ENCODE measurements at places on chromosomes 11 and 22. TPM values are rescaled to one million over a fixed set of nuclear protein-coding genes. Genes with fewer than 3 reads are reported as not detected.

- DNase-seq, result no peak
Measured at GRCh38 chr11:117510646-117511045, 183.0 kb downstream of the CEP164 start.

- no peak for DNase-seq
Measured at GRCh38 chr11:119081682-119082260, 2.9 kb upstream of the HMBS start.

- peak; percentile 56 for DNase-seq
Measured at GRCh38 chr22:20156611-20157429, 6.0 kb upstream of the CCDC188 start.

DNA sequence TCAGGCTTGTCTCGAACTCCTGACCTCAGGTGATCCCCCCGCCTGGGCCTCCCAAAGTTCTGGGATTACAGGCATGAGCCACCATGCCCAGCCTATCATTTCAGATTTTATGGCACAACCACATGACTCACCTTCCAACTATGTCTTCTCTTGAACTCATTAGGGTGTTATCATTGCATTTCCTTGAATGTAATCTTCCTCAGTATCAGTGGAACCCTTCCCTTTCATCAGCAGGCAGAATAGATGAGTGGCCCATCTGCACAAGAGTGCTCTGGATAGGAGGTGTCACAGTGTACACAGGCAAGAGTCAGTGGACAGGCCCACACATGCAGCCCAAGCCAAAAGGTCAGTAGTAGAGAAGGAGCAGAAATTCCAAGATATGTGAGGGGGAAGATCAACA lies 29.1 kb upstream of the AQP11 start:
- DNase-seq, result peak; percentile 74

DNA sequence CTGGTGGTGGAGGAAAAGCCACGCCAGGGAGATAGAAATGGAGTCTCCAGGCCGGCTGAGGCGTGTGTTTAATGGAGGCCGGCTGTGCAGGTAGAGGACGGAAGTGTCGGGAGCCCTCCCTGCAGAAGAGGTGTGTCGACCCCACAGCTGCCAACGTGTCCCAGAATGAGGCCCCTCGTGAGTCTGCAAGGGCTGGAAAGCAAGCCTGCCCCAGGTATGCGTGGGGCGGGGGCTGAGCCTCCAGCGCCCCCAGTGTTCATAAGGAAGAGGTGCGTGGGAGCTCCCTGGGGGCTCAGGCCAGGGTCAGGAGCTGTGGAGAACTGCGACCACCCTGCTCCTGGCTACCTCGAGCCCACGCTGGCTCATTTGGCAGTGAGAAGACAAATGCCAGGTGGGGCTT lies 38.0 kb upstream of the JAM3 start:
- no peak for DNase-seq

GRCh38 chr11:28457481-28458065 lies 349.4 kb downstream of the METTL15 start:
- no peak for DNase-seq

DNA sequence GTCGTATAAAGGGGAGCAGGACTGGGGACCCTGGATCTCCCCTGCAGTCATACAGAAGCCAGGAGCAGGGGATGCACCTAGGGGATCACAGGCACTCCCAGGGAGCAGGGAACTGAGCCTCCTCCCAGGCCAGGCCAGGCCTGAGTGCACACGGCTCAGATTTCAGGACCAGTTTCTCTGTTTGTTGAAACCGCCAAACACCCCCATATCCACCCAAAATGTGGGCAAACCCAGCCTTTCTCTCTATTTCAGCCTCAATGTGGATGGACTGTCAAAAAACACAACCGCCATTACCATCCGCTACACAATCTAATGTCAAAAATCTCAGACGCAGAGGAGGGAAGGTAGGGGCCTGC lies 17.5 kb downstream of the MN1 start:
- DNase-seq, result no peak

DNA sequence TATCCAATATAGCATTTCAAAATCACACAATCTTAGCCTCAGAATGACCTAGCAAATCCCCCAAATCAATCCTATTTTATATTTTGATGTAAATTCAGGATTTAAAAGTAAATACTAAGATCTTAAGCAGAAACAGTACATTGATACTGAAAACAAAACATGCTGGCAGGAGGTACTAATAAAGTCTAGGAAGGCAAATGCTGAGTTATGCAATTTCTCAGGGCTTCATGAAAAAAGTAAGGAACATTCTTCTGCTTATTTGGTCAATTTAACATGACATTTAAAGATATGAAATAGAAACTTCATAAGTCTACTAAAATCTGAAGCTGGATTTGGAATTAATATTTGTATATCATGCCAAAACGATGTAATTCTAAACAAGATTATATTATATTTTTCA lies 153.3 kb downstream of the SWAP70 start:
- no peak for DNase-seq

- DNase-seq, result no peak
Measured at GRCh38 chr11:120925944-120926343, 98.0 kb upstream of the TBCEL start.

DNA sequence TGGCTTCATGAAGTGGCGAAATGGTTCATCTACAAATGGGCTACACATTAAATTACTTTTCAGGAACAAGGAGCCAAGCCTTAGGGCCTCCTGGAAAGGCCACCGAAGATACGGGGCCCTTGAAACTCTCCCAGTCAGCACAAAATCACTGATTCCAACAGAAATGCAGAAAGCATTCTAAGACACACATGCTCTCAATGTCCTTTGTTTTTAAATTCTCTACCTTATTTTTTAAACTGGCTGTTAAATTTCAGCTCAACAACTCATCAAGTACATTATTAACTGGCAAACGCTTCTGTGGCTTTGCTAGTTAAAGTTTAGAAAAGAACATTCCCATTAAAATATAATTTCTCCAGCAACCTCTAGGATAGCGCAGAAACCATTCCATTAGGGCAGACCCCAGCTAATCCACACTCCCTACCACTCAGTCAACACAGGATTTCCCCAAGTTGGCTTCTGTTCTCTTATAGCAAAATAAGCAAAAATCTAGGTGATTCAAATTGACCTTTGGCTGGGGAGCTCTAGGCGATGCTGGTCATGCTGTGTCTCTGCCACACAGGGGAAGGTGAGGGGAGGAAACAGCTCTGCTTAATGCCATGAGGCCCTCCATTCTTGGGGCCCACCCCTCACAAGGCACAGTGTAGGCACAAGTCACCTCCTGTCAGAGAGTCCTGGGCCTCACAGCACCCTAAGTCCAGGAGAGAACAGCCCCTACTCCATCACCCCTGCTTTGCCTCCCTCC lies 47.1 kb downstream of the PLEKHA7 start:
- no peak for DNase-seq

DNA sequence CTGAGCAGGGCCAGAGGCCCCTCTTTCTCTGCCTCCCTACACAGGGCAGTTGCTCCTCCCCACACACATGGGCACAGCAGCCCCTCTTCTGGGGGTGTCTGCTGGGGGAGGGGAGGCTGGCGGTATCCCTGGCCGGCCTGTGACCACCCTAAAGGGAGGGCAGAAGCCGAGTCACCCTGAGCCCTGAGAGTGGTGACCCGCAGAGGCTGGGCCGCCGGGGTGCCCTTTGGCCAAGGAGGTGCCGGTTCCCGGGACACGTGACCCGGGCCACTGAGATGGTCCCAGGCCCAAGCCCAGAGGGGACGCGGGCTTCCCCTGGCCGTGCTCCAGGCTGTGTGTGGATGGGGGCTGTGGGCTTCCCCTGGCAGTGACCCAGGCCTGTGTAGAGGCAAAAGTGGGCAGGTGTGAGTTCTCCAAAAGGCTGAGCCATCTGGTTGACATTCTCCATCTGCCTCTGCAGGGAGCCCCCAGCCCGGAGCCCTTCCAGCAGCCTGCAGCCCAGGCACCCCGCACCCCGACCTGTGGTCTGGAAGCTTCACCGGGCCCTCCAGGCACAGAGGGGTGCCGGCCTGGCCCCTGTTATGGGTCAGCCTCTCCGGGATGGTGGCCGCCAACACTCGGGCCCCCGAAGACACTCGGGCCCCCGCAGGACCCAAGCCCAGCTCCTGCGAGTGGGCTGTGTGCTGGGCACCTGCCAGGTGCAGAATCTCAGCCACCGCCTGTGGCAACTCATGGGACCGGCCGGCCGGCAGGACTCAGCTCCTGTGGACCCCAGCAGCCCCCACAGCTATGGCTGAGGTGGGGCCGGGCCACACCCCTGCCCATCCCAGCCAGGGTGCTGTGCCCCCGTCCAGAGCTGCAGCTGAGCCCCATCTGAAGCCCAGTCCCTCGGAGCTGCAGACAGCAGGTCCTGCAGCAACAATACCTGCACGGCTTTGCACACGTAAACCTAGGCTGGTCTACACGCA lies 1.0 kb downstream of the ADM2 start:
- DNase-seq, result no peak

- no peak for DNase-seq
Measured at GRCh38 chr11:125284245-125284850, 119.8 kb downstream of the PKNOX2 start.

GRCh38 chr22:28978158-28978557 lies 83.5 kb downstream of the C22orf31 start:
- DNase-seq, result peak; percentile 58

DNA sequence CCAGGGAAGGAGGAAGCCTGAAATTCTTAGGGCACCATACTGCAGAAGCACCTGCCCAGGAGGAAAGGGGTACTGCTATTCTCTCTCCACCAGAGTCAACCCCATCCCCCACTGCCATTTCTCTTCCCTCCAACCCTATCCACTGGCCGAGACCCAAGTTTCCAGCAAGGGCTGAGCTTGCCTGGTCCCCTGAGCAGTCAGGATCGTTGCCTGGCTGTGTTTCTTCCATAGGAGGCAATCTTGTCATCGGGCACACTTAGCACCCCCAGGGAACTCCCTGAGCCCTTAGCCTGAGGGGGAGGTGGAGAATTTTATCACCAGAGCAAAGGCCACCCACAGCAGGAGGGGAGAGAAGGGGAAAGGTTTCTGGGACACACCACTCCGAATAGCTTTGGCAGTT lies 115.8 kb upstream of the NECTIN1 start:
- DNase-seq, result no peak

DNA sequence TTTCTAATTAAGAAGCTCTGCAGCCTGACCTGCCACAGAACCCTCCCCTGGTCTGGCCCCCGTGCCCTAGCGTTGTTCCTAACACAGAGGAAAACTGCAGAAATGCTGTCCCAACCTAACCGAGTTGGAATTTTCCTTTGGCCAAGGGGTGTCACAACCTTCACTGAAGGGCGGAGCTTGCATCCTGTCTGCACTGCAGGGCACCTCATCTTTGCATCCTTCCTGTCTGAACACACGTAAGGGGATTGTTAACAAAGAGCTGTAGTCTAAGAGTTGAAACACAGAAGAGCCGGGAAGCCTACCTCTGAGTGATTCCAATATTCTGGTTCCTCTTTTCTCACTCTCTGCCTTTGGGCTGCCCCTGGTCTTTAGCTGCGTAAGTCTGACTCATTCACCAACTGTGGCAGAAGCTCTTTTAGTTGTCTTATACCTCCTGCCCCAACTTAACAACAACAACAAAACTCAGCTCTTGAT lies 1.6 kb downstream of the DIXDC1 start:
- peak; percentile 76 for DNase-seq

DNA sequence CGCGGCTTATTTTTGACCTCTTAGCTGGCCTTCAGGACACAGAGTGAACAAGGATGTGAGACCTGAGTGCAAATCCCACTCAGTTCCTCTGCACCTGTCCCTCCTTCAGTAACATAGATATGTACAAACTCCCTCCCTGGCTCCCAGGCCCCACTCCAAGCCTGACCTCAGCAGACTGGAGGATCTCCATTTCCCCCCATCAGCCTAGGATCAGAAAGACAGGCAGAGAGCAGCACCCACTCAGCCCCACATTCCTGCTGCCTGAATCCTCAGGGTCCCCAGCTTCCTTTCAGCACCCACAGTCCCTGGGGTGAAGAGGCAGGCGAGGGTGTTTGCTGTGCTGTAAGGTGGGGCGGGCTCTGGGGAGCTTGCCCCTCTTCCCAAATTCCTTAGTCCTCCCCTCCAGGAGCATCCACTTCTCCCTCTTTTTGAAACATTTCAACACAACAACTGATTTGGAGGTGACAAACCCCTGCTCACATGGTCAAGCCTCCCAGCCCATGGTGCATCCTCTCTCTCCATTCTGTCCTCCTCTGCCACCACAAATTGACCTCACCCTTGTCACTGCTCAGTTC lies 151.1 kb downstream of the FEZ1 start:
- no peak for DNase-seq

DNA sequence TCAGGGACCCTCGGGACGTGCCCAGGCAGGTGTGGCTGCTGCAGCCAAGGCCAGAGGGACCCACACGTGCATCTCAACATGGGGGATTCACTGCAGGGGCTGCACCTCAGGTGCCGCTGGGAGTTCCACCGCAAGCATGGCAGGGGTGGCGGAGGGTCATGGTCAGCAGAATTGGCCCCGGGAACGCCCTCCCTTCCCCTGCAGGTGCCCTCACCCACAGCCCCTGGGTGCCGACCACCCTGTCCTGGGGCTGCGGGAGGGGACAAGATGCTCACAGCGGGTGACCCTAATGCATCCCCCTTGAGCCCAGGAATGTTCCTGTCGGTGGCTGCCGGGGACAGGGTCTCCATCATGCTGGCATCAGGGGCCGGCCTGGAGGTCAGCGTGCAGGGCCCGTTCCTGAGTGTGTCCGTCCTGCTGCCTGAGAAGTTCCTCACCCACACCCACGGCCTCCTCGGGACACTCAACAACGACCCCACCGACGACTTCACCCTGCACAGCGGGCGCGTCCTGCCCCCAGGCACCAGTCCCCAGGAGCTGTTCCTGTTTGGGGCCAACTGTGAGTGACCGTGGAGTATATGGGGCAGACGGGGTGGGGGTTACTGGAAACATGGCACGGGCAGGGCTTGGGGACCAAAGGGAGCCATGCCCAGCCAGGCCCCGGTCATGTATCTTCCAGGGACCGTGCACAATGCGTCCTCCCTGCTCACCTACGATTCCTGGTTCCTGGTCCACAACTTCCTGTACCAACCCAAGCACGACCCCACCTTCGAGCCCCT lies 5.8 kb downstream of the SUSD2 start:
- no peak for DNase-seq

- no peak for DNase-seq
Measured at GRCh38 chr11:14347991-14348390, 11.0 kb downstream of the RRAS2 start.

DNA sequence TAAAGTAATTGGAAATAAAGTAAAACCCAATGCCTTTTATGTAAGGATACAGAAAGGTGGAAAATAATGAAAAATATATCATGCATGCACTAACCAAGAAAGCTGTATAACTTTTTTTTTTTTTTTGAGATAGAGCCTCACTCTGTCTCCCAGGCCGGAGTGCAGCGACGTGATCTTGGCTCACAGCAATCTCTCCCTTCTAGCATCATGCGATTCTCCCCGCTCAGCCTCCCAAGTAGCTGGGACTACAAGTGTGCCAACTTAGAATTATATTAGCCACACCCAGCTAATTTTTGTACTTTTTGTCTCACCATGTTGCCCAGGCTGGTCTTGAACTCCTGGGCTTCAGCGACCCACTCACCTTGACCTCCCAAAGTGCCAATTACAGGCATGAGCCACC lies 4.5 kb downstream of the GGT5 start:
- no peak for DNase-seq

Gene GRM5
- total RNA-seq, result 0.34 TPM

Gene TOMT
- total RNA-seq, result not detected

Gene RAB30
- 3.2 TPM for total RNA-seq

Gene XPNPEP3
- 10.9 TPM for total RNA-seq

Gene DRG1
- total RNA-seq, result 77.4 TPM

Gene FIBIN
- total RNA-seq, result not detected

Gene BTG4
- not detected for total RNA-seq

Gene DRD2
- 0.37 TPM for total RNA-seq

Gene MYRF
- 2.9 TPM for total RNA-seq

Gene ADAMTS15
- total RNA-seq, result 0.03 TPM

Gene KCNJ4
- 0.45 TPM for total RNA-seq

Gene OR52I2
- total RNA-seq, result not detected

Gene SCT
- total RNA-seq, result not detected

Gene PIWIL4
- total RNA-seq, result 0.43 TPM

Gene RPUSD4
- total RNA-seq, result 30.0 TPM

Gene LRRN4CL
- total RNA-seq, result 0.13 TPM
